GM12878 (cell line): ENCODE measurements at places on chromosomes 4 and X.

DNA sequence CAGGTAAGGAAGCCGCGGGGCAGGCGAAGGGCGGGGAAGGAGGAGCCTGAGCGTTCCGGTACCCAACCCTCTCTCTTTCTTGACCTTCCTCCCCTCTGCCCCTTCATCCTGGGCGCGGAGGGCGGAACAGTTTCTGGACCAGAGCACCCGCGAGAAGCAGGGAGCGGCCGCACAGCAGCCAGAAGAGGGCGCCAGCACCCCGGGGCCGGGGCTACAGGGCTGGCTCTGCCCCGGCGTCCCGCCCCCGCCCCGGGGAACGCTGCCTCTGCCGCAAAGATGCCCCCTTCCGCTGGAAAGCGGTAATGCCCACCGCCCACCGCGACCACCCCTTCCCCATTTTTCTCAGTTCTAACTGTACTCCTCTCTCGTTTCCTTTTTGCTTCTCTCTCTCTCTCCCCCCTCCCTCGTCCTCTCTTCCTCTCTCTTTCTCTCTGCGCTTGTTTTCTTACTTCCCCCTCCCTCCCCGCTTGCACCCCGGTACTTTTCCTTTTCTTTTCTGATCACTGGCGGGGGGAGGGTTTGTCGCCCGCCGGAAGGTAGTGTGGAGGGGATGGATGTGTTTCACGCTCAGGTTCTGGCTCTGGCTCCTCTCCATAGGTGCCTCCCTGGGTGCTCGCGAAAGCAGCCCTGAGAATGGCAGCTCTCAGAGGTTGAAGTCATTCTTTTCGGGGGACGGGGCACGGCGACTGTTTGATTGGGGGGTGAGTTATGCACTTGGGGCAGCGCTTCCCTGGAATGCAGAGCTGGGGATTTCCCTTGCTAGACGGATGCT lies 13.1 kb upstream of the PRDM8 start:
- no peak for DNase-seq

DNA sequence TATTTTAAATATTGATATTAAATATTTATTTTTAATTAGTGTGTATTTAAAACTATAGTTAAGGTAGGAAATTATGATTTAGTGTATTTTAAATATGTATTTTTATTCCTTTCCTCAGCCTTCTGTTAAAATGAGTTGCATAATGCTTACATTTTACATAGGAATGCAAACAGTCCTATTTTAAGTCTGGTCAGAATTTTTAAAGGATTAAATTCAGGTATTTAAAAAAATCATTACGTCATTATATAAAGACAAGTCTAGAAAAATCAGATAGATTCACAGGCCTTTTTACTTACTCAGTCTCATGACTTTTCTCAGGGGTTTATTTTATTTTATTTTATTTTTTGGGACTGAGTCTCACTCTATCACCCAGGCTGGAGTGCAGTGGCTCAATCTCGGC lies 50.4 kb upstream of the RPA4 start:
- no peak for DNase-seq

GRCh38 chr4:80535551-80535950 lies 200.0 kb downstream of the CFAP299 start:
- DNase-seq: no peak

DNA sequence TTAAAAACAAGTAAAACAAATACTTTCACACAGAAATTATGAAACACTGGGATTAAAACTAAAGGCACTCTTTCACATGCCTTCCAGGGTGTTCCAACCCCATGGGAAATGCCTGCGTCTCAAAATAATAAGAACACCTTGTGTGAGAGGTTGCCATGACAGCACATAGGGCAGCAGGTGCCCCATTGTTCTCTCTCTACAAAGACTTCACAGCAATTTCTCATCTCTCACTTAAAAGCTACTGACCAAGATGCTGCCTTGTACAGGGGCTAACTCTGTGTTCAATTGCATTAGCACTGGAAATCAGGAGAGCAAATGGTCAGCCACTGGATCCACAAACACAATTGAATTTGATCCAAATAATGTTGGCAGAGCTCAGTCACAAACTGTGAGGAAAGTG lies 102.5 kb upstream of the GALNTL6 start:
- DNase-seq: no peak

DNA sequence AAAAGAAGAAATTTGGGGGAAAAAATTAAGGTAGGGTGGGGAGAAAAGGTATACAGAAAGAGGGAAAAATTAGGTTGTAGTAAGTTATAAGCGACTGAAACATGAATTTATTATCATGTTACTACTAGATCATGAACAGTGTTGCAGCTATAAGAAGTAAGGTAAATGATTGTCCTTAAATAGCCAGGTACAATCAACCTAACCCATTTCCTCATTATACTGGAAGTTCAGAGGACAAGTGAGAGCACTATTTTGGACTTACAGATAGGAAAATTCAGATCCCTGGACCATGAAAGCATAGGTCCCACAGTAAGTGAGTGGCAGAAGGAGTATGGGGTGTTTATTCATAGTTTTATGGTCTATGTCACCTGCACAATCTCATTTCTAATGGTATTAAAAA lies 23.5 kb downstream of the PIR start:
- no peak for DNase-seq
